AG20443 (cell line): ENCODE measurements at places on chromosomes 1 and 21.
A peak's percentile ranks its signal among the peaks of the same experiment; 100 is the strongest.

- DNase-seq = no peak
Measured at GRCh38 chr21:35298757-35299156, 249.7 kb upstream of the RUNX1 start.

DNA sequence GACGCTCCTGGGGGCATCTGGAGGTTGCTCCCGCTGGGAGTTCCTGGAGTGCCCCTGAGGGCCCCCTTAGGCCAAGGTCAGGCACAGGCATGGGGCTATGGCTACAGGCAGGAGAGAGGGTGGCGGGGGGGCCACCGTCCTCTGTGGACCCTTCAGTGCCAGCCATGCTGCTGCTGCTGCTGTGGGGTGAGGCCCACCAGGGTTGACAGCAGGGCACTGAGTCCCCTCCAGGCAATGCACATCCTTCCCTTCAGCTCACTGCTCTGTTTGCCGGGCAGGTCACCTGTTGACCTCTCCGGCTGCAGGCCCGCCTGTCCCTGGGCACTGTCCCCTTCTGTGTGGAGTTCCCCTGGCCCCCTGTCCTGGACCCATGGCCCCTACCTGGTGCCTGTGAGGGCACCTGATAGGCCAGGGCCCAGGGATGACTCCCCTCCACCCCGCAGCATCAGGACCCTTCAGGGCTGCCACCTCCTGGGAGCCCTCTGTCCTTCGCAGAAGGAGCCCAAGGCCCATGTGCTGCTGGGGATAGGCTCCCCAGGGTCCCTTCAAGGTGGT is 34.1 kb upstream of the ADARB1 start:
- no peak for DNase-seq

DNA sequence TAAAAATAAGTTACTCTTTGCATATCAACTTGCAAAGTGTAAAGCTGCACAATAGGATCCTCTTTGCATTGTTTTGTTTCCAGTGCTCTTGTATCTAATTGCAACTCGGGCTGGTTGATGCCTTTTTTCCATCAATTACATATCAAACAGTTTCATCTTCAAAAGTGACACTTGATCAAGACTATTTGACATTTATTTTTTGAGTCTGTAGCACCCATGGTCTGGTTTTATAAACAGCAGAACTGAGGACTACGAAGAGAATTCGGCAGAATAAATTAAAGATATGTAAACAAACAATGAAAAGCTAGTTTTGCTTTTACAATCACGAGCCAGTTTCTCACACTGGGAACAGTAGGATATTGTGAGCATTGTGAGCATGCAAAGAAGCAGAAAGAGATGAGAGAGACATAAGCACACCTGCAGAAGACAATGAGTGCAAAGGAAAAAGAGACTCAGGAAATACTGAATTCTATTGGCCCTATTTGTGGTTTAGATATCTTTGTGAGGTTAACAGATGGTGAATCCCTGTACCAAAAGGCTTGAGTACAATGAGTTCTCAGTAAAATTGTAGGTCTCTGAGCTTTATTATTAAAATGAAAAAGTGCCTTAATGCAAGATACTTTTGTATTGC is 45.4 kb downstream of the RPL5 start:
- no peak for DNase-seq

DNA sequence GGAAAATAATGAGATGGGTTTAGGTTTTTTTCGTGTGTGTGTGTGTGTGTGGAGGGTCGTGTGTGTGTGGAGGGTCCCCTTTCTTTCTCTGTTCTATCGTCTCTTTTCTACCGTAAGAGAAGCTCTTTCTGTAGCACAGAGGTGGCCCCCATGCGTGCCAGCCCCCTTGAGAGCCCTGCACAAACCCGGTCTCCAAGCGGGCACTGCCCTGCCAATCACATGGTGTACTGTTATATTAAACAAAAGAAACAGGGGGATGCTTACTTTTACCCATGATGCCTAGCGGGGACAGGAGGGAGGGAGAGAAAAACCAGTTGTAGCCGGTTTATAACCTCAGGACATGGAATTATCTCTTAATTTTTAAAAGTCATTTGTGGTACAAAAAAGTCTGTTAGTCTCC is 41.0 kb downstream of the GATAD2B start:
- DNase-seq = peak; percentile 52

GRCh38 chr1:201450721-201451291 is 18.2 kb downstream of the PHLDA3 start:
- DNase-seq = peak; percentile 90

DNA sequence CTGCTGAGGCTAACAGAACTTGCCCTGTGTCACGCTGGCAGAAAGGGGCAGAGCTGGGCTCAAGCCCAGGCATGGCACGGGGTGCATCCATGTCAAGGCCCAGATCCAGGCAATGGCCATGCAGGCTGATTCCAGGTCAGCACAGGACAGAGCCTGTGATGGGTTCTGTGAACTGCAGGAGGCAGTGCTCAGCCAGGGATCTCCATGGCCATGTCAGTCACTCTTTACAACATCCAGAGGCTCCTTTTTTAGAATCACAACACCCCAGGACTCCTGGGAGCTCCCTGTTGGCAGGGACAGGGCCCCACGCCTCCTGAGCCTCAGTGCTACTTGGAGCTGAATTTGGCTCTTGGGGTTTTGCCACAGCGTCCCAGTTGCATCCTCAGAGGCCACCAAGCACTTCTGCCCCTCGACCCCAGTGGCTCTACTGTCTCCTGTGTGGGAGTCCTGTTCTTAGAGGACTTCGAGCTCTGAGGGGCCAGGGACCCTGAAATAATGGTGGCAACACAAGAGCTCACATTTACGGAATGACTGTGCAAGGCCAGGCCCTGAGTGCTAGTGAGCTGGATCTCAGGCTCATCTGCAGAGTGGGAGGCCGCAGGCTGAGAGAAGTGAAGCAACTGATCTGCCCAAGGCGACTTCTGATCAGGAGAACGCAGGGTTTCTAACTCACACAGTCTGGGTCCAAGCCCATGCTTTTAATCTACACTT is 211.5 kb downstream of the TRABD2B start:
- DNase-seq = no peak

DNA sequence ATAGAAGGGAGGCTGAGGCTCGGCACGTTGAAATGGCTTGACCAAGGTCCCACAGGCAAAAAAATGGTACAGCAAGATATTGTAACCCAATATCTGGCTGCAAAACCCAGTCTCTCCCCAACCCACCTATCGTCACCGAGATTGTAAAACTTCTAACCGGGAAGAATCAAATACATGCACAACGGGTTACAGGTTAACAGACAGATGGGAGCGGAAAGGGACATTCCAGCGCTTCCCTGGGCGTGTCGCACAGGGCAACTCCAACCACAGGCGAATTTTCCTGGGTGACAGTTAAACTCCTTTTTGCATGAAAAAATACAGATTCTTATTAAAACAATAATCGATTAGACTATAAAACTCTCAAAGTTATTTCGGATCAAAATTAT is 31.8 kb upstream of the JUN start:
- DNase-seq = peak; percentile 34

GRCh38 chr1:223413216-223413615 is 20.0 kb downstream of the CCDC185 start:
- peak; percentile 48 for DNase-seq

DNA sequence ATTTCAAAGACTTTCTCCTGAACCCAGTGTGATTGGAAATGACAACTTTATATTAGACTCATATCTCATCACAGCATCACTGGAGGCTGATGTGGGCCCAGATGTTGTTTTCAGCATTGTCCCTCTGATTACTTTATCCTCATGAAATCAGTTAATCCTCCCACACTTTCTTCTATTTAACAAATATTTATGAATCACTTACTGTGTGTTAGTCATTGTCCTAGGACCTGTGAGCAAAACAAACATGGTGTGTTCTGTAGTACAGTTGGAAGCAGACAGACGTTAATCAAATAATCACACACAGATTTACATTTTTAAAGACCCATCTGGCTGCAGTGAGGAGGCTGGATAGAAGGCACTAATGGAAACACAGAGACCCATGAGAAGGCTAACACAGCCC is 383.7 kb downstream of the PRDM2 start:
- no peak for DNase-seq

DNA sequence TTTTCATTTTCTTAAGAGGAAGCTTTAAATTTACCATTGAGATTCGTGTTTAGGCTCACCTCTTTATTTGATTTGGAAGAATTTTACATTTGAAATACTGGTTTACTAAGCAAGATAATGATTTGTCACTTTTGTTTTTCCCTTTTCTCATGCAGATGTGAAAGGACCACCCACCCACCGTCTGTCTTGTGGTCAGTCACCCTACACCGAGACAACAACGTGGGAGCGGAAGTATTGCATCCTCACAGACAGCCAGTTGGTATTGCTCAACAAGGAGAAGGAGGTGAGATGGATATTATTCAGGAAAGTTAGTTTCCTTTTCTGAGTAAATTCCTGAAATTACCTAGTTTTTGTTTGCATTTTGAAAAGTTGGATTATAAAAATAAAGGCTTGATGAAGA is 189.5 kb downstream of the RASAL2 start:
- no peak for DNase-seq

GRCh38 chr21:22399681-22400514 is 1401.7 kb downstream of the NCAM2 start:
- DNase-seq = no peak

- DNase-seq = no peak
Measured at GRCh38 chr1:44068442-44068921, 37.2 kb upstream of the SLC6A9 start.

DNA sequence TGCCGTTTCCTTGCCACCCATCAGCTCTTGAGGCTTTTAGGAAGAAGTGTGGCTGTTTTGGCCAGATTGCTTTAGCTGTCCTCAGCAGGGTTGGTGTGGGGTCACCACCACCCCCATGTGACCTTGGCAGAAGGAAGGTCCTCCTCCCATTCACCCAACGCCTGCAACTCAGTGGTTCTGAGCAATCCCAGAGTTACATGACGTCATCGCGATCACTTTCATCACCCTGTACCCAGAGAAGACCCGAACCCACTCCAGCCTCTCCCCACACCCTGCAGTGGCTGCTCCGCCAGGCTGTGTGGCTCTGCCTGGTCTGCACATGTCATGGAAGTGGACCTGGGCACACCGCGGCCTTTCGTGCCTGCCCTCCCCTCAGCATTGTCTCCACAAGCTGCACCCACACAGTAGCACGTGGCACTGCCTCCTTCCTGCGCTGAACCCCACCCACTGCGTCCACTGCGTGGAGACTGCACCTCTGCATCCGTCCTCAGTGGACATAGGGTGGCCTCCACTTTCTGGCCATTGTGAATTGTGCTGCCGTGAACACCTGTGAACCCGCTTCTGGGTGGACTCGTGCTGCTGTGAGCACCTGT is 16.5 kb downstream of the FAAP20 start:
- no peak for DNase-seq

- no peak for DNase-seq
Measured at GRCh38 chr1:153293480-153293775, 19.3 kb downstream of the PGLYRP3 start.

DNA sequence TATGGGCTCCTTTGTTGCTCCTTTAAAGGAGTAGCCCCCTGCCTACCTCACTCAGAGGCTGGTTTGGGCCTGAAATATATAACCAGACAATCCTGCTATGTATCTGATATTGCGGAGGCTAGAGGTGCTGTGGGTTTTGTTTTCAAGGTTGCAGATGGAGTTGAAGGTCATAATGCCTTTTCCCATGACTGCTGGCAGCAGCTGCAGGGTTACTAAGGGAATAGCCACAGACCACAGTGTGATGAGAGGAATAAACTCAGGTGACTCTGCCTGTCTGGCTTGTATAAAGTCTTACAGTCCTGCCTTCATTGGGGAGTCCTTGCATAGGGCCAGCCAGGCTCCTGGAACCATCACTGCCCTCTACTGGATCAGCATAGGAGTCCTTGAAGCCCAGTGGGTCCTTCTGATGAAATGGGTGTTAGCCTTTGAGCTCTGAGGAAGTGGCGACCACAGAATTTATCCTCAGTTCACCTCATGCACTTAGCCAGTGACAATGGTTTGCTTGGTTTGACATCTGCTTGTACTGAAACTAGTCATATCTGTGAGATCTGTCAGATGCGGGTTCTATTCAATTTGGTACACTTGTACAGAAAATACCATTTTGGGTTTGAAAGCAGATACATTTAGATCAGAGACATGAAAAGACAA is 174.4 kb upstream of the HMCN1 start:
- peak; percentile 72 for DNase-seq

- DNase-seq = no peak
Measured at GRCh38 chr1:209603877-209604276, 20.4 kb downstream of the CAMK1G start.

DNA sequence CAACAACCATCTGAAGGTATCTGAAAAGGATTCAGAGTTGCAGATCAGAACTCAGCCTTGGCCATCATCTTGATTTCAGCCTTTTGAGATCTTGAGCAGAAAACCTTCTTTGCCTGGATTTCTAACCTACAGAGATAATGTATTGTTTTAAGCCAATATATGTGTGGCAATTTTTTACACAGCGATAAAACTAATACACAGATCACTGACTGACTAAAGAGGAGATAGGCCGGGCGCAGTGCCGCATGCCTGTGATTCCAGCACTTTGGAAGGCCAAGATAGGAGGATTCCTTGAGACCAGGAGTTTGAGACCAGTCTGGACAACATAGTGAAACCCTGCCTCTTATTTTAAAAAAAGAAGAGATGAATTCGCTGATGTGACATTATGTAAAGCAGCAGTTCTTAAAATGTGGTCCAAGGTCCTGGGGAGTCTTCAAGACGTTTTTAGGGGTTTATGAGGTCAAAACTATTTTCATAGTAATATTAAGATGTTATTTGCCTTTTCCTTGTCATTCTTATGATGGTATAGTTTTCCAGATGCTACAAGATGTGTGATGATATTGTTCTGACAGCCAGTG is 50.1 kb upstream of the CNN3 start:
- no peak for DNase-seq

DNA sequence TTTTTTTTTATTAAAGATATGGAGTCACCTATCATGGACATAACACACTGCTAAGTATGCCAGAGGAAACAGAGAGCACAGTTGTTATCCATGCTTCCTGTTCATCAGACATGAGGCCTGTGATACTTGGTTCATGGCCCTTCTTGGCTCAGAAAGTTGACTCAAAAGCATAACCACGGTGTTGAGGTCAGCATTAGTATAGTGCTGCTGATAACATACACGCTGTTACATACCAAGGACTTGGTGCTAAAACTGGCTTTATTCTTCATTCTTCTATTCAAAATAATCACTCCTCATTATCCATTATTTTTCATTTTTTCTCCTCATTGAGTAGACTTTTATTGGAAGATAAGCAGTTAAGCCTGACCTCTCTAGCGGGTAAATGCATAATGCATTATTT is 464.1 kb downstream of the ADGRL2 start:
- no peak for DNase-seq

DNA sequence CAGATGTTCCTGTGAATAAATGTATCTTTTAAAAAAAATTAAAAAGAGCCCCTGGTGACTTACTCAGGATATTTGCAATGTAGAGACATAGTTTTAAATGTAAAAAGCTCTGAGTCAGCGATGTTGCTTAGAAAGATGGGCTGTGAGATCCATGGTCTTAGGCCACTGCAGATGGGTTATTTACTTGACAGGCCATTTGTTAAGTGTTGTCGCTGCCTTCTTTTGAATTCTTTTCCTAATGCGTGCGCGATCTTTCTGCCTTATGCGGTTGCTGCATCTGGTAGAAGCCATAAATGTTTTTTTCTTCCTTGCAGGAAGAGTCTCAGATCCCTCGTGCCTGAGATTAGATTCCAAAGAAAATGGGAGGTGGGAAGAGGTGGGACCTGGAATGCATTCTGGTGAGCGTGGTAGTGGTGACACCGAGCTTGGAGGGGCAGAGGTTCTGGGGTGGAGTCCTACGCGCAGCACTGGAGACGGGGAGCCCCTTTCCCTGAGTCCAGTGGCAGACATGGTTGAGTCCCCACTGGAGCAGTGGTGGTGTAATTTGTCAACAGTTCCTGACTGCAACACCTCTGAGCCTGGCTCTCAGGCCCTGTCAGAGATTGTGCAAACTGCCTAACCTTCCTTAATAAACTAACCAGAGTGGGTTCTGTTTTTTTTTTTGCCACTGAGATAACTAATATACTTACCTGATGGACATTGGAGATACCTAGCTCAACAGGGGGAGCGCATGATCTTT is 197.2 kb downstream of the HHAT start:
- DNase-seq = no peak
